ENCODE measurements at places on chromosomes 4 and X.
A peak's percentile ranks its signal among the peaks of the same experiment; 100 is the strongest.

DNA sequence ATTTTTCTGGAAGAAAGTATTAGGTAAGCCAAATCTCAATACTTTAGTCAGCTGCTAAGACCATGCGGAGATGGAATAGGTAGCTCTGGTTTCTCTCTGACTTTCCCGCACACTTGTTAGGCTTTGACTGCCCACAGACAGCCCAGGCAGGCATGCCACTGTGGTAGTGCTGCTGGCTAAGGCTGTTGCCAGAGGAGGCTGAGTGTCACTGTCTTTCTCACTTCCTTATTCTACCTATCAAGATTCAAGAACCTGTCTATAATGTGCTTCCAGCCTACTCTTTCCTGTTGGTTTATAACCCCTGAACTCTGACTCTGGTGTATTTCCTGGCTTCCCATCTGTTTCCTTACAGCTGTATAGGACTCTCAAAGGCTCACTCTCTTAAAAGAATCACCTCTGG is 81.8 kb upstream of the TRPC5 start:
- DNase-seq, result no peak

DNA sequence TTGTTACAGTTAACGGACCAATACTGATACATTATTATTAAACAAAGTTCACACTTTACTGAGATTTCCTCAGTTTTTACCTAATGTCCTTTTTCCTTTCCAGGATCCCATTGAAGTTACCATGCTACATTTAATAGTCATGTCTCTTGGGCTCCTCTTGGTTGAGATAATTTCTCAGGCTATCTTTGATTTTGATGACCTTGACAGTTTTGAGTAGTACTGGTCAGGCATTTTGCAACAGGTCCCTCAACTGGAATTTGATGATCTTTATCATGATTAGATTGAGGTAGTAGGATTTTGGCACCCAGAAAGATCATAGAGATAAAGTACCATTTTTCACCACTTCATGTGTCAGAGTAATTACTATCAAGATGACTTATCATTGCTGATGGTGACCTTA is 53.8 kb downstream of the NDNF start:
- DNase-seq, result no peak

DNA sequence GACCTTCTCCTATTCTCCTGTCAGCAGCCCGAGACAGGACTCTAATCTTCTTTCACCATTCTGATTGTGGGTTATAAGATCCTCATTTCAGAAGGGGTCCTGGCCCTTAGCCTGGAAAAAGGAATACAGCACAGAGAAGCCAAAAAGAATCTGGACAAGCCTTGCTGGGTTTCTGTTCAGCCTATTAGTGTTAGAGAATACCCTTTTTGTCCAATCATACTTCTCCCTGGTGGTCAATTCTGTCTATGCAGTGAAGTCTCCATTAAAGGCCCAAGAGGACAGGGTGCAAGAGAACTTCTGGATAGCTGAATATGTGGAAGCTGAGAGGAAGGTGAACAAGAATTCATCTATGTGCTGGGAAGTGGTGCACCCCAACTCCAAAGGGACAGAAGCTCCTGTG is 105.7 kb upstream of the AGA start:
- DNase-seq, result no peak

DNA sequence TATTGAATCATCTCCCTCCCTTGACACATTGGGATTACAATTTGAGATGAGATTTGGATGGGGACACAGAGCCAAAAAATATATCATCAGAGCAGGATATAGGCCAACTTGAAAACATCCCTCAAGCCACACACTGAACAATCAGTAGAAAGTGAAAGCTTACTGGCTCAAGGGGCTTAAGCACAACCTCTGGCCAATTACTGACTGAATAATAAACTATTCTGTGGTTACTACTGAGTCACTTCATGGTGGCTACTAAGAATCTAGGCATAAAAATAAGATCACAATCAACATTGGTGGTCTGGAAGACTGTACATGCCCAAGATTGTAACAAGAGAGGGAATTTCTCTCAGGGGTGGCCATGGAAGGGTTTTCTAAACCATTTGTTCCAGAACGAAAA is 27.4 kb upstream of the GPR174 start:
- DNase-seq, result no peak

DNA sequence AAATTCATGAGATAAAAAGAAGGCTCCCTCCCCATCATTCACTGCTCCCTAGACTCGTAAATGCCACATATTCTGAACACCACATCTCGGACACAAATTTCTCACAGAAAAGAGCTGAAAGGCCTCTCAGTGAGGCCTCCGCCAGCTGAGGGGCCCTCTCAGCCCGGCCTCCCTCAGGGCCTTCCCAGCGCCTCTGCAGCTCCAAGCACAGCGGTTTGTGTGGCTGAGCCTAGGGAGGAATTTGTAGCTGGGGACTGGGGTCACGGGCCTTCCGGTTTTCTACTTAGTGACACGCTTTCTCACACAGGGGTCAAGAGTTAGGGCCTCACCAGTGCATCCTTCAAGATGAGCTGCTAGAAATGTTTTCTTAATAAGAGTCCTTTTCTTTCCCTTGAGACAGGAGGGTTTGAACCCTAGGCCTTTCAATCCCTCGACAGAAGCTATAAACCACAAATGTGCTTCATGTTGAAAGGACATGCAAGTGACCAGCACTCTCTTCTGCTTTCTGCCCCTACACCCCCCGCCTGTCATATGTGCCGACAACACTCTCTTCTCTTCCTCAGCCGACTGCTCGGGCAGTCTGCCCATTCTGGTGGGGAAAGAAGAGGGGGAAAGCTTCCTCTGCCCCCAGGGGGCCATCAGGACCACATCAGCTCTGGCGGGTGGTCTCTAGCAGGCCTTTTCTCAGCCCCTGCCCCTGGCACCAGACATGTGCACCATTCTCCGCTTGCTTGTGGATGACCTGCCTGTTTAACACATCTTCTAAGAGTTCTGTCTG is 104.9 kb downstream of the CHIC2 start:
- DNase-seq, result no peak

GRCh38 chrX:38006291-38006690 is at the start of gene SYTL5:
Gene SYTL5 (plus strand): TSS chrX:38006553. CDS start chrX:38033890, 27,337 bp downstream.
- no peak for DNase-seq

- DNase-seq, result no peak
Measured at GRCh38 chr4:116092961-116093360, 979.5 kb upstream of the NDST4 start.

- DNase-seq, result no peak
Measured at GRCh38 chrX:131841496-131842437, 181.3 kb upstream of the STK26 start.

- DNase-seq, result no peak
Measured at GRCh38 chr4:189838821-189839497, 101.7 kb upstream of the FRG1 start.

DNA sequence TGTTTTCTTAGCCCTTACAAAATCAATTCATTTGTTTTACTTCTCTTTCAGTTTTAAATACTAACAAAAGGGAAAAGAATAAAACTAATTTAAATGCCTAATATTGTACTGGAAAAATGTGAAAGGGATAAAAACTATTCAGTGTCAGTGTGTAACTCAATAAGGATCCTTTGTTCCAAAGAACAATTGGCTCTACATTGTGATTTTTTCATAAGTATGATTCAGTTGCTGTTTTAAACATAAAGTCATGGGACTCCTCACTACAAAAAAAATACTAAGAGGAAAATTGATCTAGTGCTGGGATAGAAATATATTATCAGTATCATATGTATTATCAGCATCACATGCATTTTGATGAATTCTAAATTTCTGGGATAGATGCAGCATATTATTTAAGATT is 199.4 kb upstream of the TRAM1L1 start:
- DNase-seq, result no peak

GRCh38 chrX:39802354-39802753 is 295.4 kb downstream of the BCOR start:
- no peak for DNase-seq

GRCh38 chrX:106039920-106040319 is 1.4 kb upstream of the SERPINA7 start:
- DNase-seq, result no peak

- no peak for DNase-seq
Measured at GRCh38 chr4:845233-845835, 19.4 kb upstream of the CPLX1 start.

DNA sequence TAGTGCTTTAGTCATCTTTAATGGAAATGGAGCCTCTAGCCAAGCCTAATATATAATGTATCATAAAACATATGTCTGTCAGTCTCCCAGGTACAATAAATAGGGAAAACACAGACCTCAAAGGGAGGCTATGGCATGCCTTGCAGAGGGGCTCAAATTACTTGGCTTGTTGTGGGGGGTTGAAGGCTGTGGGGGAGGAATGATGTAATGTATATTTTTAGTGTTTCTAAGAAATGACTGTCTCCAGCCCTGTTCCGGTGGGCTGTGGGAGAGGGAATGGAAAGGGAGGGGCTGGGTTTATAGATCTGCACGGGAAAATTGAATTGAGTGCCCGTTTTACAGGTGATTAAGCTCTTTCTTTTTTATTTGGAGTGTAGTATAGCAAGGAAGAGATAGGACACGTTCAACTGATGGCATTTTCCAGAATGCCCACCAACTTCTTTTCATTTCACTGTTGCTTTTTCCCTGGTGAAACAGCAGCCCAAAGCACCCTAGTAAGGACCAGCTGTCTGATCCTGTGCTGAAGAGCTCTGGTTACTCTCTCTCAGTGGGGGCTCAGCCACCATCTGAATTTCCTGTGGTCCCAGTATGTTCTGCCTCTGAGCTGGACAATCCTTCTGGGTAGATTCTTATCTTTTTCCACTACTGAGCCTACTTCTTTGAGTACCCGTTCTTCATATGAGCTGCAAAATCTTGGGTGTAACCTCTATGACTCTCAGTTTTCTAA is 220.7 kb upstream of the CASK start:
- DNase-seq, result no peak

DNA sequence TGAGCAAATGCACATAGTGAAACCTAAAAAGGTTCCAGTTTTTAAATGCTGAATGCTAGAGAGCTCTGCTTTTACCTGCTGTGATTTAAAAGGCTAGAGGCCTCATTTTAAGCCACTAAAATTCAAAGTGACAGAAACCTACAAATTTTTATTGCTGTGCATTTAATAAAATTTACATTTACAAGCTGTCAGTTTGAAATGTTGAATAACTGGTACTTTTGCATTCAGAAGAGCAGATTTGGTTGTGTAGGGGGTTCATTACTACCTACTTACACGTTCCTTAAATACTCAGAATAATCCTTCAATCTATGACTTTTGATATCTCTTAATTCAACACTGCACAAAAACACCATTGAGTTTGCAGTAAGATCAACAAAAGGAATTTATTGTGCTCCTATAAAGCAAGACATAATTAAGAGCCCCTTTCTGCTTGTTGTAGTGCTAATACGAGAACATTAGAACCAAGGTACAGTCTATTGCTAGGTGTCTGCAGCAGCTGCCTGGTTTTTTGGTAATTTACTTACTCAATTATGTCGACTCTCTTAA is 27.9 kb downstream of the NKX3-2 start:
- DNase-seq, result no peak

DNA sequence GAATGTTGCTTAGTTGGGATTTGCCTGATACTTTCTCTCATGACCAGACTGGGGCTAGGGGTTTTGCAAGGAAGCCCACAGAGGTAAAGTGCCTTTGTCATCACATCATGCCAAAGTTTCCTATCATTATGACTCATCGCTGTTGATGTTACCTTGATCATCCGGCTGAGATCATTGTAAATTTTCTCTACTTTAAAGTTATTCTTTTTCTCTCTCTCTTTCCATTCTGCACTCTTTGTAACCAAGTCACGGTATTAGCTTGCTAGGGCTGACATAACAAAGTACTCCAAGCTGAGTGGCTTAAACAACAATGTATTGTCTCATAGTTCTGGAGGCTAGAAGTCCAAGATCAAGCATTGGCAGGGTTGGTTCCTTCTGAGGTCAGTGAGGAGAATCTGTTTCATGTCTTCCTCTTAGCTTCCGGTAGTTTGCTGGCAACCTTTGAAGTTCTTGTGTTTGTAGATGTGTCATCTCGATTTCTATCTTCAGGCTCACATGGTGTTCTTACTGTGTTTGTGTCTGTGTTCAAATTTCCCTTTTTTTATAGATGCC is 113.0 kb downstream of the DTHD1 start:
- no peak for DNase-seq

DNA sequence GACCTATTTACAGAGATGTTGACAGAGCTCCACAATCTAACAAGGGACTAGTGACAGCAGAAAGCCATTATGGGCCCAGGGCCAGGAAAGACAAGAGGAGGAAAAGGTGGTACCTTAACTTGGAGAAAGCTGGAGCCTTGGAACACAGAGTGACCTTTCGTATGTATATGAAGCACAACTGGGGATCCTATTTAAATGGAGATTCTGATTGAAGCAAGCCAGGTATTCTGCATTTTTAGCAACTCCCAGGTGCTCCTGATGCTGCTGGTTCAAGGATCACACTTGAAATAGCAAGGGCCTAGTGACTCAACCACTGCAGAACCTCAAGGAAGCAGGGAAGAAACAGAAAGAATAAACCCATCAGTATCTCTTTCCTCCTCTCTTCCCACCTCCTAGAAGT is 99.4 kb downstream of the TMEM47 start:
- DNase-seq, result no peak

- DNase-seq, result peak; percentile 8
Measured at GRCh38 chr4:103934178-103934789, 214.5 kb upstream of the TACR3 start.

DNA sequence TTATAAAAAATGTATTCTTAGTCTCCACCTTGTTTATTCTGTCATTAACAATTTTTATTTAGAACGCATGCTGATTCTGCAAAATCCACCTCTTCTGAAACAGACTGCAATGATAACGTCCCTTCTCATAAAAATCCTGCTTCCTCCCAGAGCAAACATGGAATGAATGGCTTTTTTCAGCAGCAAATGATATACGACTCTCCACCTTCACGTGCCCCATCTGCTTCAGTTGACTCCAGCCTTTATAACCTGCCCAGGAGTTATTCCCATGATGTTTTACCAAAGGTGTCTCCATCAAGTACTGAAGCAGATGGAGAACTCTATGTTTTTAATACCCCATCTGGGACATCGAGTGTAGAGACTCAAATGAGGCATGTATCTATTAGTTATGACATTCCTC is 75.6 kb upstream of the SMARCA5 start:
- DNase-seq, result no peak

GRCh38 chr4:79502081-79502480 is 94.1 kb upstream of the GK2 start:
- DNase-seq, result no peak

GRCh38 chrX:141176586-141177451 is at the start of gene LDOC1:
Gene LDOC1 (minus strand): TSS chrX:141177129. CDS start chrX:141177021, 108 bp downstream.
- peak; percentile 47 for DNase-seq

GRCh38 chr4:34037280-34037679 is 2207.0 kb downstream of the ARAP2 start:
- no peak for DNase-seq

Data from fibroblast of skin of left biceps (primary cell).